ENCODE measurements at places on chromosomes 5 and 9. TPM values are rescaled to one million over a fixed set of nuclear protein-coding genes. Genes with fewer than 3 reads are reported as not detected.

The SPOCK1 gene
- 54.8 TPM for total RNA-seq

The PARP8 gene
- total RNA-seq: 11.3 TPM

The TEX53 gene
- not detected for total RNA-seq

The NR6A1 gene
- total RNA-seq: under 0.01 TPM

The NUTM2F gene
- total RNA-seq: not detected

The LMBRD2 gene
- 12.9 TPM for total RNA-seq

The KCNT1 gene
- total RNA-seq: not detected

The LHX3 gene
- not detected for total RNA-seq

The SOWAHA gene
- total RNA-seq: under 0.01 TPM

The LCN9 gene
- total RNA-seq: not detected

The GMCL2 gene
- total RNA-seq: not detected

The MBLAC2 gene
- total RNA-seq: 5.5 TPM

The PNPLA7 gene
- 0.64 TPM for total RNA-seq

The ITK gene
- total RNA-seq: 1.3 TPM

The MARCHF3 gene
- 8.4 TPM for total RNA-seq

The RGS7BP gene
- total RNA-seq: not detected

The MOB3B gene
- total RNA-seq: 0.43 TPM

The MSX2 gene
- 0.32 TPM for total RNA-seq

The NXNL2 gene
- 7.7 TPM for total RNA-seq

The PLPP7 gene
- total RNA-seq: 10.0 TPM

The NMUR2 gene
- not detected for total RNA-seq

The EPB41L4B gene
- 0.32 TPM for total RNA-seq

The DRD1 gene
- total RNA-seq: under 0.01 TPM

The PTRH1 gene
- total RNA-seq: 11.7 TPM

The CATSPER3 gene
- total RNA-seq: not detected

The PRR7 gene
- 4.7 TPM for total RNA-seq

The CACFD1 gene
- total RNA-seq: 7.7 TPM

The IFNE gene
- total RNA-seq: 2.3 TPM

The SPATA31E1 gene
- not detected for total RNA-seq

The SAXO1 gene
- total RNA-seq: not detected

The TIMD4 gene
- total RNA-seq: not detected

The TLR4 gene
- 18.1 TPM for total RNA-seq

The MFAP3 gene
- 113 TPM for total RNA-seq

The GABRA6 gene
- not detected for total RNA-seq

The DOCK8 gene
- total RNA-seq: 0.32 TPM

The ZNF483 gene
- 5.6 TPM for total RNA-seq

The ESM1 gene
- under 0.01 TPM for total RNA-seq

The PCDHB8 gene
- under 0.01 TPM for total RNA-seq

The CEMIP2 gene
- total RNA-seq: 180 TPM

The SRA1 gene
- 40.6 TPM for total RNA-seq

The PCDHB11 gene
- not detected for total RNA-seq

The PCDHA7 gene
- total RNA-seq: 0.86 TPM

The NKD2 gene
- 2.2 TPM for total RNA-seq

The SNCAIP gene
- 19.0 TPM for total RNA-seq

The MIGA2 gene
- total RNA-seq: 22.5 TPM

The IFNA2 gene
- total RNA-seq: not detected

The ZFP37 gene
- total RNA-seq: 1.6 TPM

The FAXDC2 gene
- total RNA-seq: 4.2 TPM

The TTLL11 gene
- total RNA-seq: 4.8 TPM

The ZNF300 gene
- total RNA-seq: 6.9 TPM

The HTR4 gene
- not detected for total RNA-seq

The UGT3A2 gene
- not detected for total RNA-seq

The FAM120A gene
- total RNA-seq: 185 TPM

The FABP6 gene
- not detected for total RNA-seq

The TLE1 gene
- total RNA-seq: 39.3 TPM

The CAPSL gene
- total RNA-seq: 0.43 TPM
